Hypothalamus (tissue), 51 donors: ENCODE measurements at places on chromosomes 11 and 22.

GRCh38 chr11:131584785-131585592 lies 214.6 kb downstream of the NTM start:
- DNase-seq = peak; percentile 87

DNA sequence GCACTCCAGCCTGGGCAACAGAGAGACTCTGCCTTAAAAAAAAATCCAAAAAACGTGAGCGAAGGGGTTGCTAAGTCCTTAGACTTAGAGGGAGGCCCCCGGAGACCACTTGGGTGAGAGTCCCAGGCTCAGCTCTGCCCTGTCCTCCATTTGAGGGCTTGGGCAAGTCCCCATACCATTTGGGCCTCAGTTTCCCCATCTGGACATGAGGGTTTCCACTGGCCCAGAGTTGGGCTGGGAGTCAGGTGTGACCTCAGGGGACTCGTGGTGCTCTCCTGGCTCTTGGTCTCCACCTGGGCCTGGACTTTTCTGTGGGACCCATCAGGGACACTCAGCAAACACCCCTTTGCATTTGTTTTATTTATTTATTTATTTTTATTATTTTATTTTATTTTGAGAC lies 35.2 kb upstream of the CSNK1E start:
- DNase-seq = no peak

- DNase-seq = no peak
Observed at GRCh38 chr11:116891746-116892145, 54.3 kb upstream of the APOA1 start.

GRCh38 chr11:88482871-88483301 lies 145.3 kb upstream of the CTSC start:
- no peak for DNase-seq

GRCh38 chr11:2529636-2530035 lies 84.8 kb downstream of the KCNQ1 start:
- DNase-seq = no peak

- no peak for DNase-seq
Observed at GRCh38 chr11:95714843-95715776, 74.5 kb downstream of the FAM76B start.

GRCh38 chr11:57648801-57649735 lies 644 bp downstream of the YPEL4 start:
- DNase-seq = no peak

DNA sequence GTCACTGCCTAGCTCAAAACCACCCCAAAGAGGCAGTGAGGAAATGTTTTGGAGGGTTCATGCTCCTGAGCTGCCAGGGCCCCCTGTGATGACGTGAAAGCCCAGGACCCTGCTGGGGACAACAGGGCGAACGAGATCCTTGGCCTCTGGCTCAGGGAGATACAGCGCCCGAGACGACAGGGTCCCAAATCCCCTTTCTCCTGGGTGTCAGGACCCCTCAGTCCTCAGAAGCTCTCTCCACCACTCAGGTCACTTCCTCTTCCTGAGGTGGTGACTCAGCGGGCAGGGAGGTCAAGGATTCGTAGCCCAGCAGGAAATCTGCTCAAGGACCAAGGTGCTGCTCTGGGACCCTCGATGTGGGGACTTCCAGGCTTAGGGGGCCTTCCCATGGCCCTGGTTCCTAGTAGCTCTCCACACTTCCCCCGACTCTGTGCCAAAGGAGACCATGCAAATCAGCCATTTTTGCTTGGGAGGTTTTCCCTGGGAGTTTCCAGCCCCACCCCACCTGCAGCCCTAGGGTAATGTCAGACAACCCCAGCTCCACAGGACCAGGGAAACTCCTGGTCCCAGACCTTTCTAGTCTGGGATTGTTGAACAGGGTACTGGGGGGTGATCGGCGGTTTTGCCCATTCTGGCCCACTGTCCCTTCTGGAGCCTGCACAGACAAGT lies 12.8 kb downstream of the BCL9L start:
- no peak for DNase-seq

- no peak for DNase-seq
Observed at GRCh38 chr11:120125024-120125423, 12.9 kb downstream of the TRIM29 start.

GRCh38 chr11:1202154-1202775 lies 20.6 kb upstream of the MUC5B start:
- DNase-seq = no peak

GRCh38 chr11:75389925-75390324 lies 9.4 kb upstream of the RPS3 start:
- DNase-seq = no peak

GRCh38 chr22:27603800-27604144 lies 197.8 kb downstream of the MN1 start:
- DNase-seq = no peak

DNA sequence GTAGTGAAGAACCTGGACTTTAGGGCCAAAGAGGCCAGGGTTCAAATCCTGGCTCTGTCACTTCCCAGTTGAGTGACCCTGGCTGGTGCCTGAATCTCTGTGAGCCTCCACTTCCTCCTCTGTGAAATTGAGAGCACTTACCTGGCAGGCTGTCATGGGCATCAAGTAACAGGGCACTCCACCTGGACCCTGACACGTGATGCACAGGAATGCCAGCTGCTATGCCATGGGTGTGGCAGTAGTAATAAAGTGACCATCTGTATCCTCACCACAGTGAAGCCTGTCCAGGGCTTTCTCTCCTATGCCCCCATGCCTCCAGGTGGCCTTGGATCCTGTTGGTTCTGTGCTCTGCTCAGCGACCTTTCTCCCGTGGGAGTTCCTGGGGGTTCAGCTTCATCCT lies 29.8 kb upstream of the PPP6R3 start:
- DNase-seq = no peak

DNA sequence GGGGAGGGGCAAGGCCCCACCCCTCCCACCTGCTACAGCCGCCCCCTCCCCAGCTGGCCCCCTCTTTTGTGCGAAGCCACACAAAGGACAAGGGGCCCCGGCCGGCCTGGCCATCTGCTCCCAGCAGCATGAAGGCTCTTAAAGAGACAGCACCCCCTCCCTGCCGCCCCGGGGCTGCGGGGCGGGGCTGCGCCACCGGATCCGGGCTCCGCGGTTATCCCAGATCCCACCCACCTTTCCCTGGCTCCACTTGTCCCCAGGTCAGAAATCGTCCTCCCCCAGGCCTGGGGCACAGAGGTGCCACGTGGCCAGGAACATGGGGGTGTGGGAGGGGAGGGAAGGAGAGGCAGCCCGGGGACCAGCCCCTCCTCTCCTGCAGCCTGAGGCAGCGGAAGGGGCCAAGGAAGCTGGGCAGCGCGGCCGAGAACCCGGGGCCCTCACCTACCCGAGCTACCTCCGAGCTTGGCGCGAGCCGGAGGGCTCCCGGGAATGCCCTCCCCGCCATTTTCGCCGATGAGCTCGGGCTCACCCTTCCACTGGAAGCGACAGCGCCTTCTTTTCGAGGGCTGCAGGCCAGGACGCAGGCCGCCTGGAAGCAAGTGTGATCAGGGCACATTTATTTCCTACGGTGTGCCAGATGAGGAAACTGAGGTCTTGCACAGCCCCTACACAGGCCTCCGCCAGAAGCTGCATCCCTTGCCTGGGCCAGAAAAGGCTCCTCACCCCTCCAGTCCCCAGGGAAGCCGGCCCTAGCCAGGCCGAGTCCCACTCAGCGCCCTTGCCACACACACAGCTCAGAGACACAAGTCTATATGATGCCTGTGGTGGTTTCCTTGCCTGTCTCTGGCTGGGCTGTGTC lies 2.5 kb upstream of the RCOR2 start:
- no peak for DNase-seq

- no peak for DNase-seq
Observed at GRCh38 chr22:28788601-28789000, 11.8 kb downstream of the XBP1 start.

DNA sequence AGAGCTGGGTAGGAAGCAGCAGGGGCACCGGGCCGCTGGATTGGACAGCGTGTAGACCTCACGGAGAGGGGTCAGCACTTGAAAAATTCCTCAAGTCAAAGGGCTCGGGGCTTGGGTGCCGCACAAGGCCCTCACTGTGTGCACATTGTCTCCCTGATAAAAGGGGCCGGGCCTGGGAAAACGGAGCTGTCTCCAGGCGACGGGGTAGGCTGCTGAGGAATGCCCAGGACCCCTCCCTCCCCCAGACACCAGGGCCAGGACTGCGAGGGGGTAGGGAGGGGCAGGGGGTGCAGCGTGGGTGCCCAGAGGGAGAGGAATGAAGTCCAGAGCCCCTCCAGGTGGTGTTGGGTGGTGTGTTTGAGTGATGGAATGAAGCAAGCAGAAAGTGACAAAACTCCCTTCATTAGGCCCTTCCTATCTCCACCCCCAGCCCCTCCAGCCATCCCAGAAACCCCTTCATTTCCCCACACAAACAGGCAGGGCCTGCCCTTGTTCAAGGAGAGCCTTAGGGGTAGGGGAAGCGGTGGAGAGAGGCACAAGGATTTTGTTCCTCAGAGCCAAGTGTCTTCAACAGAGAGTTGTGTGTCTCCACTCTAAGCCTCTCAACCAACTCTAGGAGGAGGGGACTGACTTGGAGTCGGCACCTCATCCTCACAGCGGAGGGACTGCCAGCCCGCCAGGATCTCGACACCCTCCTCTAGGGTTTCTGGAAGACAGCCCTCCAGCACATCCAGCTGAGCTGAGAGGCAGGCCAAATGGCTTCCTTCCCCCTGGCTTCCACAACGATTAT lies 63.9 kb downstream of the SYN3 start:
- peak; percentile 76 for DNase-seq

GRCh38 chr11:68081691-68082090 lies 39.5 kb downstream of the CHKA start:
- no peak for DNase-seq

- no peak for DNase-seq
Observed at GRCh38 chr11:119449498-119449897, 26.5 kb upstream of the THY1 start.
